ENCODE measurements at places on chromosomes 16 and 17.

GRCh38 chr16:56617212-56618085 lies 8.1 kb upstream of the MT1E start:
- peak; percentile 47 for DNase-seq

GRCh38 chr17:39926588-39927100 lies 757 bp downstream of the ORMDL3 start:
- DNase-seq: peak; percentile 58

DNA sequence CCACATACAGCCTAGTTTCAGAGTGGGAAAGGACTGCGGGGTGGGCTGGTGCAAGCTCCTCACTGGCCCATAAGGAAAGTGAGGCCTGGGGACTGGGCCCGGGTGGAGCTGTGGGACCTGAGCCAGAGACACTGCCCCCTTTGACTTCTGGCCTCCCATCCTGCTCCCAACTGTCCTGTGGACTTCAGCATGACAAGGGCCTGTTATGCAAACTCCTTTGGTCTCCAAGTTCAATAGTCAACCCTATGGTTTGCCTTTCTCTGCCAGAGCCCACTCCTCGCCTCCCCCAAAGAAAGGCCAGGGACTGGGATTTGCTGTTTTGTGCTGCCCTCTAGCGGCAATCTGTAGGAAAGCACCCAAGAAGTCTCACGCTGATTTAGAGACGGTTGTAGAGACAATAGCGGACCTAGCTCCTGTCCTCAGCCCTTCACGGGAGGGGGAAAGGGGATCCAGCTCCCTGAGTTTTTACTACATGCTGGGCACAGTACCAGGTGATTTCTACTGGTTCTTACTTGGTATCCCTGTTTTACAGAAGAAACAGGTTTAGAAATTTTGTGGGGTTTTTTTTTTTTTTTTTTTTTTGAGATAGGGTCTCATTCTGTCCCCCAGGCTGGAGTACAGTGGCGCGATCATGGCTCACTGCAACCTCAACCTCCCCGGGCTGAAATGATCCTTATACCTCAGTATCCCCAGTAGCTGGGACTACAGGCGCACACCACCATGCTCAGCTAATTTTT lies 1.2 kb upstream of the TLCD3B start:
- peak; percentile 49 for DNase-seq

DNA sequence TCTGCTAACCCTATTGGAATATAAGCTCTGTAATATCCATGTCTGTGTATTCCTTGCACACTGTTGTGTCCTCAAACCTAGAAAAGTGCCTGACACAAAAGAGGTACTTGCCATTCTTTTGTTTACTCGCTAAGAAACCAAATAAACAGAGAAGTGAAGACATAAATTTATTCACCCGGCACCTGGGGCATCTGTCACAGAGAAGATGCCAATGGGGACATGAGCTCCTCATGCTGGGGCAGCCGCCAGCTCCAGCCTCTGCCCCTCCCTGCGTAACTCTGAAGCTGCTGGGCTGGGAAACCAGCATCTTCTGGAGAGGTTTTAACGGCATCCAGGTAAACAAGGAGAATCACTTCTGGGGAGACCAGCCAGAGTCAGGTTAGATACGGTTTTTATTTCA lies 15.1 kb upstream of the CDRT4 start:
- no peak for DNase-seq

DNA sequence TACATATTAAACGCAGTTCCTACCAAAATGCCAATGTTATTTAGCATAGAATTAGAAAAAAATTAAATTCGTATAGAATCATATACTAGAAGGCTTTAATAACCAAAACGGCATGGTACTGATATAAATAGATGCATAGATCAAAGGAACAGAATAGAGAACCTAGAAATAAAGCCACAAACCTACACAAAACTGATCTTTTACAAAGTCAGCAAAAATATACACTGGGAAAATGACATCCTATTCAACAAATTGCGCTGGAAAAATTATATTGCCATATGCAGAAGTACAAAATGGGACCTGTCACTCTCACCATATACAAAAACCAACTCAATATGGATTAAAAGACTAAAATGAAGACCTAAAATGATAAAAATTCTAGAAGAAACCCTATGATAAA lies 1882.6 kb downstream of the TP53TG3F start:
- no peak for DNase-seq

DNA sequence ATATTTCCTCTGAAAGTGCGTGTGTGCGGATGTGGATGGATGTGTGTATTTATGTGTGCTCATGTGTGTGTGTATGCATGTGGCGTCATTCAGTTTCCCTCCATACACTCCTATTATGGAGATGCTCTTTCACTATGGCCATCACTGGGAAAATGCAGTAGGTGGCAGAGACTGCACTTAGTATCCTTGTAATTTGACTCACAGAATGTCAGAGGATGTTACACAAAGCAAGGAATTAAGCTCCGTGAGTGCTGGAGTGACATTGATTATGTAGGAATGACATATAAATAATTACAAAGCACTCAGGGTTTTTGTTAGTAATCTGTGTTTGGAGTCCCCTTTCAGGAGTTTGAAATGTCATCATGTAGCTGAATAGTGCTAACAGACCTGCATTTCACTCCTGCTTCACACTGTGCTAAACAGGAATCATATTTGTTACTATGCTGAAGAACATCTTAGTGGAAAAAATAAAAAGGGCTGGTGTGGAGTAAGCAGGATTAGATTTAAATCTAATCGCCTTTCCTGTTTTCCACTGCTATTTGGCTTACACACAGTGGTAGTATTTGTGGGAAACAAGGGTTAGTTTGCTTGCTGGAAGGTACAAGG lies 59.6 kb downstream of the HS3ST4 start:
- DNase-seq: no peak

GRCh38 chr17:81707725-81708646 lies 4.1 kb upstream of the SLC25A10 start:
- DNase-seq: no peak
